ENCODE measurements at places on chromosomes 12 and 14.
A peak's percentile ranks its signal among the peaks of the same experiment; 100 is the strongest.

DNA sequence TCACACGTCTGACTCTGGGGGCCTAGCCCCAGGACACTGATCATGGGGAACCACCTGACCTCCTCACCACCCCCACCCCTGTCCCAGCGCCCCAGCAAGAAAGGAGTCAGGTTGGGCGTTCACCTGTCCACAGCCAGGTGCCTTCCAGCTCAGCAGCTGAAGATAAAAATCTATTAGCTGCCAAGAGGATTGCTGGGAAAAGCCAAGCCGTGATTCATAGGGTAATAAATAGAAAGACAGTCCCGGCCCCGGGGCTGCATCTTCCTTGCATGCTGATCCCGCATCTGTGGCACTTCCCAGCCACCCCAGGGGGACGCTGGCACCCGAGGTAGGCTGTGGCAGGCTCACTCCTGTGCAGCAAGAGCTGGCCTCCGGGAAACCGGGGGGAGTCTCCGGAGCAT lies 70.2 kb upstream of the NCOR2 start:
- no peak overlapping the region for H3K4me3 ChIP-seq
- peak; percentile 91 for DNase-seq
- peaks cover 23% of the 10 kb centered on the region for H3K4me1 ChIP-seq
- H3K27ac ChIP-seq: no peak overlapping the region

DNA sequence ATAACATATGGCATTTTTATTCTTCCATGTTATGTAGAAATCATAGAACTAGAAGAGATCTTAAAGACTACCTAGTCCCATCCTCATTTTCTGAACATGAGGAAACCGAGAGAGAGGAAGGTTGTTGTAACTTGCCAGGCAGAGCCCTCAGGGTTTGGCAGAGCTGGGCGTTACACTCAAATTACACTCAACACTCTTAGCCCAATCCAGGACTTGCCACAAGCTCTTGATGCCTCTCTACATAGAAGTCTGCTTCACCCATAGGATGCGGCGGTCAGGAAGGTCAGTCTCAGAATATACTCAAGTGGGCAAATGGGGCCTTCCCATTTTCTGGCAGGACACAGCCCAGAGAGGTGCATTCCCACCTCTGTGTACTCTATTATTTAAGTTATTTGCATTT lies 208.1 kb downstream of the ZFP36L1 start:
- DNase-seq: no peak
- H3K4me3 ChIP-seq: no peak overlapping the region
- H3K4me1 ChIP-seq: peaks cover 30% of the 10 kb centered on the region
- no peak overlapping the region for H3K27ac ChIP-seq

DNA sequence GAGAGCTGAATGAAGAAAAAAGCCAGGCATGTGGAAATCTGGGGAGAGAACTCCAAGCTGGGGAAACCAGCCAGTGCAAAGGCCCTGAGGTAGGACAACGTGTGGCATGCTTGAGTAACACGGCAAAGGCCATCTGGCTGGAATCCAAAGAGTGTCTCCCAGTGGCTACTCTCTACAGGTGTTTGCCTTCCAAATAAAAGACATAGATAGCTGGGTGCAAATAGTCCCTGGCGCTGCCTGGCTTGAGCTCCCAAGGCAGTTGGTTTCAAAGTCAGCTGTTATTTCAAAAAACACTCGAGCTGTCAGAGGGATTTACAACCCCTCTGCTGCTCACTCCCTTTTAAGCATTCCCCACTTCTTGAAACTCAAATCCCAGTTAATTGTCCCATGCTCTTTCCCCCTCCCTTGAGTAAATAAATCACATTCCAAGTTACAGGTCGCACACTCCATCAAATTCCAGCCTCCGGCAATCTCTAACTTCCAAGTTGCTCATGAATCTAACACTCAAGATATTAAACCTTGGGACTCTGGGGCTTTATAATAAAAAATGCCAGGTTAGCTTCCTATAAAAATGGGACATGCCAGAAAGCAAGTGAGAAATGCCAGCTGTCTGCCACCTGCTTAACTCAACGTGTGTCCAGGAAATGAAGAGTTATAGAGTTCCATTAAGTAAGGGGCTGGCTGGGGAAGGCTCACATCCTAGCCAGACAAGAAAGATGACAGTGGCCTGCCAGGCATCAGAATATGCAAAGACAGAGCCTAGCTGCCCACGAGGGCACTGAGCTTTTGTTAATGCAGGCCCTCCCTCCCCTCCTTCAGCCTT lies 133.6 kb upstream of the NOS1 start:
- H3K27me3 ChIP-seq: no peaks in the 10 kb centered on the region
- H3K4me3 ChIP-seq: no peak overlapping the region
- DNase-seq: no peak
- no peak overlapping the region for H3K27ac ChIP-seq

DNA sequence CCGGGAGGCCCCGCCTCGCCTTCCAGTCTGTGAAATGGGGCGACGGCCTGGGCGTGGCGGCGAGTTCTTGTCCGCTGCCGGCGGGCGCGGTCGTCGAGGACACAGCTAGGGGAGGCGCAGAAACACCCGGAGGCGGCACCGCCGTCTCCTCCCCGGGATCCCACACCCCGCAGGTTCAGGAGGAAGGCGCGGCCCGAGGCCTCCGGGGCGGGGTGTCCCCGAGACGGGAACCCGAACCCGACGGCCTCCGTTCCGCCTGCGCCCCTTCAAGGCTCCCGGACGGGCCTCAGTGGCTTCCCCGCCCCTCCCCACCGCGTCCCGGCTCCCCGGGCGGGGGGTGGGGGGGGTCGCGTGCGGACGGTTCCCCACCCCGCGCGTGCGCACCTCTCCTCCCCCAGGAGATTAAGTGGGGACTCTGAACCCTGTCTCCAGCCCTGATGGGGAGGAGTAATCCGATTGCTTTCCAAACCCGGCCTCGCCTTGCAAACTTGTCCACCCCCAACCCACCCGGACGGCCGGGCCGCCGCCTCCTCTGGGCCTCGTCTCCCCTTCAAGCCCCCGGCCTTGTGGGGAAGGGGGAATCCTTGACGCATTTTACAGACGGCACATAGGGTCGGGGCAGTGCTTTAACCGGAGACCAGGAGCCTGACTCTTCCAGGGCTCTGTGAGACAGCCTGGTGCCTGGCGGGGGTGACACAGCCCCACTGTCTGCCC lies 35.3 kb upstream of the ANKRD9 start:
- DNase-seq: no peak
- peaks cover 24% of the 10 kb centered on the region for H3K4me1 ChIP-seq
- no peaks in the 10 kb centered on the region for H3K36me3 ChIP-seq
- peak overlapping the region; percentile 57 for H3K27ac ChIP-seq
- H3K4me3 ChIP-seq: no peak overlapping the region
- H3K27me3 ChIP-seq: no peaks in the 10 kb centered on the region

- H3K36me3 ChIP-seq: no peaks in the 10 kb centered on the region
- no peaks in the 10 kb centered on the region for H3K4me1 ChIP-seq
- no peaks in the 10 kb centered on the region for H3K27me3 ChIP-seq
- no peak overlapping the region for H3K27ac ChIP-seq
- no peak overlapping the region for H3K4me3 ChIP-seq
- DNase-seq: no peak
Observed at GRCh38 chr12:104852102-104852501, 106.0 kb downstream of the SLC41A2 start.

DNA sequence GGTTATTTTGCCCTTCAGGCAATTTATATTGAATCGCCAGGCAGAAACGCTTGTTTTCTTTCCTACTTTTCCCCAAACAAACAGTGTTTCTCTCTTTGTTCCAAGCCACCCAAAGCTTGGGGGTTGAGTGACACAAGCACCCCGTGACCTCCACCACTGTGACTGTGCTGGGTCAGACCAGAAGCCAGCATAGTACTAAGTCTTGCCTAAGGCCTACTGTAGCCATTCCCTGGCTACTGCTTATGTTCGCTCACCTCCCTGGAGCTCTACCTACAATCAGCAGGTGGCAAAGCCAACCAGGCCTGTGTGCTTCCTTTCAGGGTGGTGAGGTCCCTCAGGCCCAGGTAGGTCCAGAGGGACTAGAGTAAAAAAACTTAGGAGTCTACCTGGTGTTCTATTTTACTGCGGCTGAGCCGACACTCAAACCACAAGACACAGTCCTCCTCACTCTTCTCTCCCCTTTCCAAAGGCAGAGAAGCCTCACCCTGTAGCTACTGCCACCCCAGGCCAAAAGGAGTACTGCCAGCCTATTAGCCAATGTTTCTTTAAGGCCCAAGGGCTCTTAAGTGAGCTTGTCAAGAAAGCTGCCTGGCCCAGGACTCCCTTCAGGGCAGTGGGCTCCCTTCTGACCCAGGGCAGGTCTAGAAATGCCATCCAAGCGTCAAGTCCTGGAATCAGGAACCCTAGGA lies 411.8 kb upstream of the MIS18BP1 start:
- H3K27ac ChIP-seq: no peak overlapping the region
- no peak overlapping the region for H3K4me3 ChIP-seq
- DNase-seq: no peak
- no peaks in the 10 kb centered on the region for H3K4me1 ChIP-seq
- no peaks in the 10 kb centered on the region for H3K27me3 ChIP-seq

- H3K27ac ChIP-seq: no peak overlapping the region
- H3K27me3 ChIP-seq: no peaks in the 10 kb centered on the region
- no peaks in the 10 kb centered on the region for H3K4me1 ChIP-seq
- H3K4me3 ChIP-seq: no peak overlapping the region
- no peak for DNase-seq
Observed at GRCh38 chr14:22105006-22105623, 431.5 kb upstream of the OR4E1 start.

- no peaks in the 10 kb centered on the region for H3K36me3 ChIP-seq
- H3K4me1 ChIP-seq: peaks cover 2% of the 10 kb centered on the region
- H3K27me3 ChIP-seq: no peaks in the 10 kb centered on the region
Observed at GRCh38 chr12:5524116-5524768, 92.3 kb downstream of the NTF3 start.

DNA sequence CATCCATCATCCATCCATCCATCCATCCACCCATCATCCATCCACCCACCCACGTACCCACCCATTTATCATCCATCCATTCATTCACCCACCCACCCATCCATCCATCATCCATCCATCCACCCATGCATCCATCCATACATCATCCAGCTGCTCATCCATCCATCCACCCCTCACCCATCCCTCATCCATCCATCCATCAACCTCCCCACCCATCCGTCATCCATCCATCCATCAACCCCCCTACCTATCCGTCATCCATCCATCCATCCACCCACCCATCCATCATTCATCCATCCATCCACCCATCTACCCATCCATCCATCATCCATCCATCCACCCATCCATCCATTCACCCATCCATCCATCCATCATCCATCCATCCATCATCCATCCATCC lies 306.2 kb upstream of the SFSWAP start:
- H3K4me3 ChIP-seq: no peak overlapping the region
- H3K4me1 ChIP-seq: no peaks in the 10 kb centered on the region
- no peak overlapping the region for H3K27ac ChIP-seq
- H3K27me3 ChIP-seq: no peaks in the 10 kb centered on the region
- no peaks in the 10 kb centered on the region for H3K36me3 ChIP-seq

- H3K27me3 ChIP-seq: no peaks in the 10 kb centered on the region
- no peak overlapping the region for H3K4me3 ChIP-seq
- peaks cover 16% of the 10 kb centered on the region for H3K4me1 ChIP-seq
- no peaks in the 10 kb centered on the region for H3K36me3 ChIP-seq
- DNase-seq: peak; percentile 87
Observed at GRCh38 chr14:65321370-65321875, 91.1 kb upstream of the FUT8 start.

All from trophoblast cell (in vitro differentiated cells and primary cell).